Pancreas (tissue), 10 donors: ENCODE measurements at places on chromosomes 3 and 15. TPM values are rescaled to one million over a fixed set of nuclear protein-coding genes. Genes with fewer than 3 reads are reported as not detected.

DNA sequence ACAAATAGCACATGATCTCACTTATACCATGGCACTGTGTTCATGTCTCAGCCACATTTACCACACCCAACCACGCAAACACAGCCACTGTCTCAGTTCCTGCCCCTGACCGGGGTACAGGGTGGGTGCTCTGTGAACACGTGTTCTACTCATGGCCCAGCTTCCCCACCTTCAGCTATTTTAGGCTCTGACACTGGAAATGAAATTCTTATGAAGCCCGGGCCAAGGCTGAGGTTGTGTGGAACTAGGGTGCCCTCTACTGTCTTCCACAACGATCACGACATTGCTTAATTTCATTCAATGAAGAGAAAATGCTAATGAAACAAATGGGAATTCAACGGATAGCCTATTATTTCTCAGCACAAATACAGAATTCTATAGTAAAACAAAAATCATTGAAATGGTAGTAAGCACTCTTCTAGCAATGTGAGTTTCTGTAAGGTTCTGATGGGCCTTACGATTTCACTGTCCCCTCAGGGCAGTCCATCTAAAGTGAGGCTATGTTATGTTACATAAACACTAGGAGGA is 2.1 kb upstream of the GABRA5 start:
- H3K27ac ChIP-seq = no peak overlapping the region
- DNase-seq = no peak
- no peaks in the 10 kb centered on the region for H3K36me3 ChIP-seq
- H3K4me1 ChIP-seq = no peaks in the 10 kb centered on the region
- peaks cover 3% of the 10 kb centered on the region for H3K27me3 ChIP-seq

- H3K27ac ChIP-seq = no peak overlapping the region
- H3K4me3 ChIP-seq = no peak overlapping the region
- no peak for DNase-seq
- no peaks in the 10 kb centered on the region for H3K27me3 ChIP-seq
- H3K4me1 ChIP-seq = no peaks in the 10 kb centered on the region
- H3K36me3 ChIP-seq = no peaks in the 10 kb centered on the region
Measured at GRCh38 chr3:52085681-52086282, 29.4 kb upstream of the DUSP7 start.

DNA sequence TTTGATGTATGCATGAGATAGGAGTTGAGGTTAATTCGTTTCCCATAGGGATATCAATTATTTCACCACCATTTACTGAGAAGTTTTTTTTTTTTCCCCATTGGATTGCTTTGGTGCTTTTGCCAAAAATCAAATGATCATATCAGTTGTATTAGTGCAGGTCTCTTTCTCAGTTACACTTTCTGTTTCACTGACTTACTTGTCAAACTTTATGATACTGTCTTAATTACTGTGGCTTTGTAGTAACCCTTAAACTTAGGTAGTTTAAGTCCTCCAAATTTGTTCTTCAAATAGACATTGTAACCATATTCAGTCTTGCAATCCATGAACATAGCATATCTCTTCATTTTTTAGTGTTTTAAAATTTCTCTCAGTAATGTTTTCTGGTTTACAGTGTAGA is 259.9 kb upstream of the SLCO3A1 start:
- no peaks in the 10 kb centered on the region for H3K4me1 ChIP-seq
- H3K4me3 ChIP-seq = no peak overlapping the region
- H3K27me3 ChIP-seq = no peaks in the 10 kb centered on the region

DNA sequence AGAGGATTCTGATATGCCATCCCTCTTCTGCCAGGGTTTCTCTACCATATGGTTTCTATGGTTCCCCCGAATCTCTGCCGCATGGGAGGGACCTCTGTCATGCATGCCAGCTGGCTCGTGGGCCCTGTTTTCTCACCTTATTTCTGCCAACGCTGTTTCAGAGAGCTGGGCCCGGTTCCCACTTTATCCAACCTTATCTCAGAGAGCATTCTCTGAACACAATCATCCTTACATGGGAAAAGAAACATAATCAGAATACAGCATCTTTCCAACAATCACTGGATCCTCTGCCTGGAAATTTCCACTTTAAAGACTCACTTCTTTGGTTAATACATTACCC is 234.5 kb upstream of the ZBTB20 start:
- H3K27ac ChIP-seq = no peak overlapping the region
- no peaks in the 10 kb centered on the region for H3K4me1 ChIP-seq
- no peaks in the 10 kb centered on the region for H3K27me3 ChIP-seq

DNA sequence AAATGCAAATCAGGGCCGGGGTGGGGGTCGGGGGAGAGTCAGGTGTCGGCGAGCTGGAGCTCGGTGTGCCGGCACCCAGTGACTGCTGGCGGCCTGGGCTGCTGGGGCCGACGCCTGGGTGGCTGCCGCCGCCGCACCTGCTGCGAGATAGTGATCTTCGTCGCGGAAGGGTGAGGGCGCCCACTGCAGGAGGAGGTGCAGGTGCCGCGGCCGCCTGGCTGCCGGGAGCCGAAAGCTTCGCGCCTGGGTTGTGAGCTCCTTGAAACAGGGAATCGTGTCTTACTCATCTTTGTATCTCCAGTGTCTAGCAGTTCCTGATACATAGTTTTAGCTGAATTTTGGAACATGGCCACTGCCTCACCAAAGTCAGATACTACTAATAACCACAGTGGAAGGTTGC is 64.0 kb upstream of the CPOX start:
- H3K27ac ChIP-seq = no peak overlapping the region
- no peaks in the 10 kb centered on the region for H3K36me3 ChIP-seq
- H3K4me1 ChIP-seq = no peaks in the 10 kb centered on the region
- H3K4me3 ChIP-seq = no peak overlapping the region
- DNase-seq = peak; percentile 34
- no peaks in the 10 kb centered on the region for H3K27me3 ChIP-seq

DNA sequence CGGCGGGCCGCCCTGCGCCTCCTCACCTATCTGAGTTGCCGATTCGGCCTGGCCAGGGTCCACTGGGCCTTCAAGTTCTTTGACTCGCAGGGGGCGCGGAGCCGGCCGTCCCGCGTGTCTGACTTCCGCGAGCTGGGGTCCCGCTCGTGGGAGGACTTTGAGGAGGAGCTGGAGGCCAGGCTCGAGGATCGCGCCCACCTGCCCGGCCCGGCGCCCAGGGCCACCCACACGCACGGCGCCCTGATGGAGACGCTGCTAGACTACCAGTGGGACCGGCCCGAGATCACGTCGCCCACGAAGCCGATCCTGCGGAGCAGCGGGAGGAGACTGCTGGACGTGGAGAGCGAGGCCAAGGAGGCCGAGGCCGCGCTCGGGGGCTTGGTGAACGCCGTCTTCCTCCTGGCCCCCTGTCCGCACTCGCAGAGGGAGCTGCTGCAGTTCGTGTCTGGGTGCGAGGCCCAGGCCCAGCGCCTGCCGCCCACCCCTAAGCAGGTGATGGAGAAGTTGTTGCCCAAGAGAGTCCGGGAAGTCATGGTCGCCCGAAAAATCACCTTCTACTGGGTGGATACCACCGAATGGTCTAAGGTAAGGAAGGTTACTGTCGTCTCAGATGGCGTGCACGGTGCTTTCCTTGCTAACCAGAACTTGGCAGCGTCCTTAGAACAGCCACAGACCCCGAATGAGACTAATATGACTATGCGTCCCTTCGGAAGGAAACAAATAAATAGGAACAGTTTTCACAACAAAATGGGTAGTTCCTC is 567 bp downstream of the TICRR start:
- no peaks in the 10 kb centered on the region for H3K36me3 ChIP-seq
- no peaks in the 10 kb centered on the region for H3K27me3 ChIP-seq
- H3K27ac ChIP-seq = no peak overlapping the region
- no peaks in the 10 kb centered on the region for H3K4me1 ChIP-seq
- DNase-seq = peak; percentile 85

The C15orf39 gene
- total RNA-seq = 14.4 TPM

DNA sequence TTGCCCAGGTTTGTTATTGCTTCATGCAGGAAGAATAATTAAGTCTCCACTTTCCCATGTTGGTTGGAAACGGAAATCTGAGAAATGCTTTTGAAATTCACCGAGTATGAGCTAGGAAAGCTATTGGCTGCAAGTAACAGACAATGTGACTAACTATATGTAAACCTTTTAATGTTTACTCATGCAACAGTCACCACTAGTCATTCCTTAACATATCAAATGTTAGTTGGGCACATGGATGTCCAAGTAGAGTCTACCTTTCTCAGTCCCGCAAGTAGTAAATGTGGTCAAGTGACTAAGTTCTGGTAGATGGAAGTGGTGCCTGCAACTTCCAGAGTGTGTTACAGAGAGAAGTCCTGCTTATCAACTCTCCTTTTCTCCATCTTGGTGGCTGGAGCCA is 52.5 kb downstream of the KLF15 start:
- H3K27me3 ChIP-seq = no peaks in the 10 kb centered on the region
- no peak overlapping the region for H3K27ac ChIP-seq
- no peak for DNase-seq
- no peak overlapping the region for H3K4me3 ChIP-seq
- no peaks in the 10 kb centered on the region for H3K36me3 ChIP-seq

DNA sequence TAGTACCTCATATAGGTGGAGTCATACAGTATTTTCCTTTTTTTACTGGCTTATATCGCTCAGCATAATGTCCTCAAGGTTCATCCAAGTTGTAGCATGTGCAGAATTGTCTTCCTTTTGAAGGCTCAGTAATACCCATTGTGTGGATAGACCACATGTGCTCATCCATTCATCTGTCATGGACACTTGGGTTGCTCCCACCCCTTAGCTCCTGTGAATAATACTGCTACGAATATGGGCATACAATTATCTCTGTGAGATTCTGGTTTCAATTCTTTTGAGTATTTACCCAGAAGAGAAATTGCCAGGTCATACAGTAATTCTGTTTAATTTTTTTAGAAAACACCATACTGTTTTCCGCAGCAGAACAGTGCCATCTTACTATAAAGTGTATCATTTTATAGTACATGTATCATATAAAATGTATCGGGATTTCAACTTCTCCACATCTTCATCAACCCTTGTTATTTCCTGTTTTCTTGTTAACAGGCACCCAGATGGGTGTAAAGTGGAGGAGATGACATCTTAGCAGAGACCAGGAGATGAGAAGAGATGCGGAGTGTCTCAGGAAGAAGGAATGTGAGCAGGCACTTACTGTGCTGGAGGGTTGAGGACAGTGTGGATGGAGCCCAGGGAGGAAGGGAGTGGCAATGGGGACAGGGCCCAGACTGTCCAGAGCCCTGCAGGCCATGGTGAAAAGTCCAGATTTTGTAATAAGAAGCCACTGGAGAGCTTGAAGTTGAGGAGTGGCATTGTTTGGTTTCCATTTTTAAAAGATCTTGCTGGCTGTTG is 27.0 kb upstream of the PRR23E start:
- no peaks in the 10 kb centered on the region for H3K4me1 ChIP-seq
- DNase-seq = no peak
- H3K4me3 ChIP-seq = no peak overlapping the region
- H3K27ac ChIP-seq = no peak overlapping the region
- H3K27me3 ChIP-seq = no peaks in the 10 kb centered on the region

DNA sequence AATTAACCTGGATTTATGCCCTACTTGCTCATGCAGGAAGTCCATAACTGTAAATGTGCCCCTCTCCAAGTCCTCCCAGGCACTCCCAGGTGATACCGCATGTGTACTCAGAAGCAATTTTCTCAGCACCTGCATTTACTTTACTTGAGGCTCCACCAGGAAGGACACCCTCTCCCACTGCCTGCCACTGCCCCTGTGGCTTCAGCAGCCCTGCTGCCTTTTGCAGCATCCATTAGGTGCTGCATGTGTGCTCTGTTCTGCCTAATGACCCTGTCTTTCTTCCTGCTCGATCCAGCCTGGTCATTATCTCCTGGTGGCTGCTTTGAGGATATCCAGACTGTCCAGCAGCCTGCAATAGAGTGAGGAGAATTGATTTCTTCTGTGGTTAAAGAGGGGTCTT is 107.6 kb upstream of the SEMA6D start:
- no peaks in the 10 kb centered on the region for H3K27me3 ChIP-seq
- no peak overlapping the region for H3K27ac ChIP-seq
- no peak overlapping the region for H3K4me3 ChIP-seq

DNA sequence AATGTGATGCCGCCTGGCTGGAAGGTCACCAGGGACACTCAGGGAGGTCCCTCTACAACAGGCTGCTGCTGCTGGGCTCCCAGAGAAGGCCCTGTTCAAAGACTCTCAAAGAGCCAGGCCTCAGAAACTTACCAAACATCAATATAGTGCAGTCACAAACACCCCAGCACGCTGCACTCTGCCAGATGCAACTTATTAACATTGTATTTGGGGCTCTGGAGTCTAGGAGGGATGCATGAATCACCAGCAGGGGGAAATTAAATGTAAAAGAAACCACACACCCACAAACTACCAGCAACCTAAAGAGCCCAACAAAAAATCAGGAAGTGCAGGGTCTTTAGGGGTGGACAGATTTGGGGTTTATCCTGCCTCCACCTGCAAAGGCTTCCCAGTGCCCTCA is 74.6 kb upstream of the SPATA12 start:
- H3K36me3 ChIP-seq = no peaks in the 10 kb centered on the region
- no peaks in the 10 kb centered on the region for H3K4me1 ChIP-seq
- DNase-seq = no peak
- no peaks in the 10 kb centered on the region for H3K27me3 ChIP-seq

DNA sequence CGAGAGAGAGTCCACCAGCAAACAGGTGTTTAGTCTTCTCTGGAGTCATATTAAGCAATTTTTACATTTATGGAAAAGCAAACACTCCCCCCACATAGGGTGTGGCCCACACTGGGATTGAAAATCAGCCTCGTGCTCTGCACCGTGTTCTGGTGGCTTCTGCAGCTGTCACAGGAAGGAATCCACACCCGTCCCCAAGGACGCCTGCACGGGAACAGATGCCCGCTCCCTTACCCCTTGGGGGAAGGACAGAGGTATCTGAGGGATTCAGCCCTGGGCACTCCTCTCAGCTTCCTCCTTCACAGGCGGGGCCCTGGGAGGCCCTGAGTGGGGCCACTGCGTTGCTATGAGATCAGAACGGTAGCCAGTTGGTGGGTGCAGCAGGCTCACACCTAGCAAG is 27.8 kb downstream of the LIPC start:
- peak overlapping the region; percentile 31 for H3K27ac ChIP-seq
- no peaks in the 10 kb centered on the region for H3K27me3 ChIP-seq
- DNase-seq = no peak

GRCh38 chr15:99476413-99477222 is 89.2 kb upstream of the MEF2A start:
- DNase-seq = no peak
- no peak overlapping the region for H3K4me3 ChIP-seq
- H3K36me3 ChIP-seq = no peaks in the 10 kb centered on the region
- no peaks in the 10 kb centered on the region for H3K4me1 ChIP-seq
- no peaks in the 10 kb centered on the region for H3K27me3 ChIP-seq
- H3K27ac ChIP-seq = no peak overlapping the region

DNA sequence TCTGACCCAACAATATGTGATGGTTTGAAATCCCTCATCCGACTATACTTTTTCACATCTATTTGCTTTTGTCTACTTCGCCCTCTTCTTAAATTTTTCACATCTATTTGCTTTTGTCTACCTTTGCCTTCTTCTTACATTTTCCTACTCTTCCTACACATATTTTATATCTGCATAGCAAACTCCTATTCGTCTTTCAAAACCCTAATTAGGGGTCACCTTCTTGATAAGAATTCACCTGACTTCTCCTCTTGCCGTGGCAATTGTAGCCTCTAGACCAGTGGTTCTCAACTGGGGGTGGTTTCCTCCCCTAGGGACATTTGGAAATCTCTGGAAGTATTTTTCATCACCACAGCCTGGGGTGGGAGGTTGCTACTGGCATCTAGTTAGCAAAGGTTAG is 607.4 kb downstream of the NTRK3 start:
- no peak overlapping the region for H3K4me3 ChIP-seq
- no peaks in the 10 kb centered on the region for H3K27me3 ChIP-seq
- H3K27ac ChIP-seq = no peak overlapping the region
- H3K4me1 ChIP-seq = no peaks in the 10 kb centered on the region
- DNase-seq = no peak
